ENCODE measurements at places on chromosomes 5 and 9.

- DNase-seq = no peak
Measured at GRCh38 chr5:75366787-75367186, 29.8 kb downstream of the HMGCR start.

- DNase-seq = no peak
Measured at GRCh38 chr5:181217111-181217802, 5.8 kb upstream of the TRIM41 start.

- DNase-seq = no peak
Measured at GRCh38 chr5:172281346-172281745, 2.2 kb downstream of the UBTD2 start.

- DNase-seq = no peak
Measured at GRCh38 chr5:62762503-62762902, 183.9 kb downstream of the LRRC70 start.

GRCh38 chr9:68536876-68537615 lies 3.6 kb downstream of the TMEM252 start:
- no peak for DNase-seq

- no peak for DNase-seq
Measured at GRCh38 chr5:88248743-88249540, 19.7 kb downstream of the TMEM161B start.

DNA sequence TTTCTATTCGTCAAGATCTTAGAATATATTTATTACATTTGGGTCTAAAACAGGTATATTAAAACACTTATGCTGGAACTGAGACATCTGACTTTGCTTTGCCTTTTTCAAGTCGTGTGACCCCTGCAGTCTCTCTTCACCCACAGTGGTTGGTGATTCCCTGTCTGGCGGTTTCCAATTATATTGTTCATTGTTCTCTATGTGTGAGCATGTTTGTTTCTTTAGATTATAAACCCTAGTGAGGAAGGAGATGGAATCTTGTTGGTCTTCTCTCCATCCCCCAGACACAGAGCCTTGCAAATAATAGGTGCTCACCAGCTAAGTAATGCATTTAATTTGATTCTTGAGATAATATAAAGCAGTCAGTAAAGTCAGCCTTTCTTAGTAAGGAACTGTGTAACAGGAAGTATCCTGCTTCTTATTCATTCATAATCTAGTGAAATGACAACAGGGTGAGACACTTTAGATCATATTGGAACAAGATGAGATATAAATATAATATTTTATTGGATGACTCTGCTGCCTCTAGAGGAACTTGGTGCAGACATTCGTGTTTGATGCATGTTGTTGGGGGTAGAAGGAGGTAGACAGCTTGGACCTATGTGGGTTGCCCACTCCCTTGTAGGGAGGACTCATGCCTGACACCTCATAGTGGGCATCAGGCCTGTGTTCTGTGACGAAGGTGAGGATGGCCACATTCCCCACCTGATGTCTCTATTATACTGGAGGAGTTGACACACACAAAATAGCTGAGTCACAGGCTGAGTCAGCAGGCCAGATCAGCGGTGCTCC lies 88.1 kb downstream of the FGF1 start:
- DNase-seq = peak; percentile 59

- DNase-seq = no peak
Measured at GRCh38 chr5:11528720-11529119, 375.5 kb downstream of the CTNND2 start.

GRCh38 chr9:119307471-119307870 lies 61.8 kb downstream of the BRINP1 start:
- no peak for DNase-seq

- no peak for DNase-seq
Measured at GRCh38 chr5:154529282-154529681, 51.3 kb upstream of the HAND1 start.

DNA sequence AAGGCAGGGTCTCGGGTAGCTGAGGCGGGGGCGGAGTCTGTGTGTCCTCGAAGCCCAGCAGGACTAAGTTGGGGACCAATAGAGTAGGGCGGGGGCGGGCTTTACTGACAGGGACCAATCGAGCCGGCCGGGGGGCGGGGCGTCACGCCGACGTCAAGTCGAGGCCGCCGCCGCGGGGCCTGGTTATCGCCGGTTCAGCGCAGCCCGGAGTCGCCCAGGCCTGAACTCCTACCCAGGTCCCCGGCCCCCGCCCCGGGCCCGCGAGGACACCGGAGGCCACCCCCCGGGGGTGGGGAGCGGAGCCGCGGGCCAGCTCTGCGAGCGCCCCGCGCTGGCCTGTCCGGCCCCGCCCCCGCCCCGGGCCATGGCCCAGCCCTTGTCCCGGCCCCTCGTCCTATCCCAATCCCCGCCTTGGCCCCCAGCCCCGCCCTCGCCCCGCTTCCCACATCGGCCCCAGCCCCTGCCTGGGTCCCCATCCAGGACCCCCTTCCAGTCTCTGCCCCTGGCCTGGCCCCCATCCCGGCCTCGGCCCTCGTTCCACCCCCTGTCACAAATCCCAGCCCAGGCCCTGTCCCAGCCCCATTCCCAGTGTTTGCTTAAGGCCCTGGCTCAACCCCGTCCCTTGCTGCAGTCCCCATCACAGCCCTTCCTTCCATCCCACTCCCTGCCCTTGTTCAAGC lies at the start of gene TMEM8B:
Gene TMEM8B (plus strand): TSS at position 145 of the 680 bp plus-strand sequence. CDS start 220 bp downstream, at position 365.
- peak; percentile 96 for DNase-seq

GRCh38 chr5:138955013-138955660 lies 80.0 kb upstream of the LRRTM2 start:
- no peak for DNase-seq

- DNase-seq = no peak
Measured at GRCh38 chr9:27591093-27591492, 17.8 kb upstream of the C9orf72 start.

DNA sequence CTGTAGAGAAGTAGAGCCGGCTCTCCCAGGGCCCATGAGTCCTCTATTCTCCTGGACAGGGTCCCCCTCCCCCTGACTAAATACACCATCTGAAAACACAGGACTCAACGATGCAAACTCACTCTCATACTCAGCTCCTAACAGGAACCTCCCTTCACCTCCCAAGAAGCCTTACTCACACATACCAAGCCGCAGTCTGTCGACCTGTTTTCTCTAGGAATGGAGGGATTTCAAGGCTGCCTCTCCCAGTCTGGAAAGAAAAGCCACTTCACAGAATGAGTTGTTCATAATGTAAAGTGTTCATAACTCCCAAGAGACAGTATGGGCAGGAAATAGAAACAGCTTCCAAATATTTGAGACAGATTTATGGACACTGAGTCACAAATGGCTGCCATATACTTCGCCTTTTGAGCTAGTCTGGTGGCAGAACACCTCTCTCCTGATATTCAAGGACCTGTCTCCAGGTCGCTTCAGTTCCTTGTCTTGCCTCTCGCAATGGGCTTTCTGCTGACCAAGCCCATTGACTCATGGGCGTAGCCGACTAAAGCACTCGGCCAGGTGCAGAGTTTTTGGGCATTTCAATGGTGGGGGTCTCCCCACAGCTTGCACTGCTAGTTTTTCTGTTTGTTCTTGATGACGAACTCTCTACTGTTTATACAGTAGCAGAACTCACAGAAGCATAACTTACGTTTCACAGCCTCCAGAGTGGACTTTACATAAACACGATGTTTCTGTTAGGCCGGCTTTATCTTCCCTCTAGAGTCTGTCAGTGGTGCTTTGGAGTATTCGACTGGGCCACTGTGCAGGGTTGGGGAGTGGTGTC lies 25.0 kb upstream of the IL17B start:
- DNase-seq = no peak

DNA sequence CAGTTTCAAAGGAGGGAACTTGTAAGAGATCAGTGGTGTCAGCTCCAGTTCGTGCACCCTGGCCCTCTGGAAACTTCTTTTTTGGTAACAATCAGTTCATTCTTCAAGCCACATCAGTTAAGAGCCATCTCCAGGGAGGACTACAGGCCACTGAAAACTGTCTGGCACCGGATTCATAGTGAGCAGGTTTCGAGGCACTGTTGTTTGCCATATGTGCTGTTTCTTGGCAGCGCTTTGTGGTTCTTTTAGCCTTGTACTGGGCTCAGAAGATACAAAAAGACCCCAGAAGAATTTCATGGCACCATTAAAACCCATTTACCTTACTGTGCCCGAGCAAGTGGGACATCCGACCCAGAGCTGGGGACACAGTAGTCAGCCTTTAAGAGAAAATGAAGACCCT lies 68.5 kb downstream of the OTULIN start:
- DNase-seq = no peak

- no peak for DNase-seq
Measured at GRCh38 chr9:112670991-112671625, 46.8 kb downstream of the INIP start.

- no peak for DNase-seq
Measured at GRCh38 chr9:118751077-118751847, 618.0 kb downstream of the BRINP1 start.

DNA sequence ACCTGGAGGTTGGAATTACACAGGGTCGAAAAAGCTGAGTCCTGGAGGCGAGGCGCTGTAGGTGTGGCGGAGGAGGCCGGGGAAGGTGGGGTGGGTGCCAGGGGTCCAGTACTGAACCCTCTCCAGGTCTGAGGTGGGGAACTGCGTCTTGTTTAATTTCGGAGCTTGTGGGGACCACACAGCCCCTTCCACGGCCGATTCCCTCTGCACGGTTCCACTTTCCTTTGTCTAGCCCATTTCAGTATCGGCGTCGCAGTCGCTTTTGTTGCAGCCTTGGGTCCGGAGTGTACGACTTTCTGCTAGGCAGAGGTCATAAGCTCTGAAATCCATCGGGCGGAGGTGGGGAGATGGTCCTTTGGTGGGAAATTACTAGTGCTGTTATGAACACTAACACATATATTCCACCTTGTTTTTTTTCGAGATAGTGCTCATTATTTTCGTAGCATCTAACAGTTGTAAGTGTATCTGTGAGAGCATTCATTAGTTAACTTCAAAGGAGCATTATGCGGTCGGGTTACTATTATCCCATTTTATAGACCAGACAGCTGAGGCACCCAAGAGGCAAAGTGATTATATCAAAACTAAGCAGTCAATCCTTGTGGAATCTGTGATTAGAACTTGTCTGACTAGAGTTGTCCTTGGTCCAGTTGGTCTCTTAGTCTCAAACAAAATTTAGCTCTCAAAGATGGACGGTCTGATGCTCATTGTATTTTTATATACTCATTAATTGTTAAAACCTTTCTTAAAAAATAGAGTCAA lies 737 bp downstream of the RNF180 start:
- DNase-seq = peak; percentile 14

DNA sequence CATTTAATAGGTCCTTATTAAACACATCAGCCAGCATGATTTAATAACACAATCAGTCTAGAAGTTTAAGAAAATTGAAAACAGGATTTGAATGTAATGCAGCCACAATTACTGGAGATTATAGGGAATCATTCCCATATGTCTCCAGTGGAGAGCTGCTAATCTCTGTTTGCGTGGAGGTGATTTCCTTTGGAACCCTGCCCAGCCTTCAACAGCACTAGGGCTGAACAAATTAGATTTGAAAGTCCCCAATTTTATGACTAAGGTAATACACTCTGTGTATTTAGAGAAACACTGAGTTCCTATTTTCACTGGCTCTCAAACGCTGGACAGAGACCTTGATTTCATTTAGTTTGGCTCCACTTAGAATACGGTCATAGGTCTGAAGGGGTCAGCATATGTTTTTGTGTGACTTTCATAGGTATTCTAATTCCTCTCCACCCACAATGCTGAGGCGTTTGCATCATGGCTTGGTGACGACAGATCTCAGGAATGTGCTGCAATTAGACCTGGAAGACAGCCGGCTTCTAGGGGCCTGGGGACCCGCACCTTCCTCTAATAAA lies 508.3 kb downstream of the EBF1 start:
- no peak for DNase-seq

DNA sequence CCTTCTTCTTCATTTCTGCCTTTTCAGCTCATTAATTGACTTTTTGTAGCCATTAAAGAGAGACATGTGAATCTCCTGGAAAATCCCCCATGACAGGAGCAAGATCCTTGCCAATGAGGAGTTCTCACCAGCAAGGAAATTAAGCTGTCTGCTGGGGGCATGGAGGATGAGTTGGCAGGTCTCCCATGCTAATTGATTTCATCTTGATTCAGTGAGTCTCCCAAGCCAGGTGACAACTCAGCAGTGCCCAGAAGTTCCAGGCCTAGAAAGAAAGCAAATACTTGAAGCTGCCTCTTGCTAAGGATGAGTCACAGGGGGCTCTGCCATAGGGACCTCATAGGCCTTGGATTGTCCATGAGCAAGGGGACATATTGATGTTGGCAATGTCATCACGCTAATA lies 30.0 kb upstream of the ADRA1B start:
- no peak for DNase-seq

- DNase-seq = no peak
Measured at GRCh38 chr5:104363567-104363966, 801.0 kb upstream of the NUDT12 start.

GRCh38 chr5:92492908-92493307 lies 1088.1 kb downstream of the NR2F1-AS1 start:
- DNase-seq = no peak

DNA sequence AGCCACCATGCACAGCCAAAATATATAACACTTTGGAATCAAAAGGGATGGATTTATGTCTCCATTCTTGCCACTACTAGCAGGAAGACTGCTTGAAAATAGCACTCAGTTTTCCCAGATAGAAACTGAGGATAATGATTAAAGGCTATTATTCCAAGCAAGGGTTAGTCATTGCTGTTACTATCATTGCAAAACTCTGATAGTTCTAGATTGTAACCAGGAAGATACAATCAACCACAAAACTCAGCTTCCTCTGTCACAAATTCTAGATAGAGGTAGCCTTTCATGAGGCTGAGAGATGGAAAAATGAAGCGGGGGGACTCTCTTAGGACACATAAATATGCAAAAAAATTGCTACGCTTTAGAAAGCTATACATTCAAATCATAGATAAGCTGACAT lies 3.1 kb downstream of the ANXA1 start:
- no peak for DNase-seq

GRCh38 chr9:133677126-133678010 lies 41.2 kb downstream of the DBH start:
- no peak for DNase-seq

- DNase-seq = no peak
Measured at GRCh38 chr5:78127875-78128274, 166.6 kb downstream of the AP3B1 start.

GRCh38 chr5:80541392-80541791 lies 28.7 kb downstream of the ANKRD34B start:
- no peak for DNase-seq

DNA sequence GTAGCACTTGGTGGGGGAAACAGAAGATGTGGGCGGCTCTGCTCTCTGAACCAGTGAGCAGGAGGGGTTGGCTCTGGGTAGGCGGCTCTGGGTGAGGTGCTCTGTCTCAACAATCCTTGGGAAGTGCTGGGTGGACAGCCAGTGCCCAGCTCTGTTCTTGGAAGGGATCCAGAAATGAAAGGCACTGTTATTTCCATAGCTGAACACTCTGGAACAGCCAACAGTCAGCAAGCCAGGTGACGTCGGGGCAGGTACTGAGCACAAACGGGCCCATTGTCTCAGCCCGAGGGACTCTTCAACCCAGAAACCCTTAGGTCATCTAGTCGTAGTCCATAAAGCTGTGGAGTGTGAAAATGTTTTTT lies 36.3 kb downstream of the OLFM1 start:
- no peak for DNase-seq

GRCh38 chr9:123679330-123679987 lies 250.5 kb downstream of the DENND1A start:
- peak; percentile 12 for DNase-seq

- DNase-seq = peak; percentile 44
Measured at GRCh38 chr9:112074250-112075008, 100.7 kb downstream of the SUSD1 start.

All from AG08396 (cell line).